ENCODE measurements at places on chromosomes 1 and 21.

DNA sequence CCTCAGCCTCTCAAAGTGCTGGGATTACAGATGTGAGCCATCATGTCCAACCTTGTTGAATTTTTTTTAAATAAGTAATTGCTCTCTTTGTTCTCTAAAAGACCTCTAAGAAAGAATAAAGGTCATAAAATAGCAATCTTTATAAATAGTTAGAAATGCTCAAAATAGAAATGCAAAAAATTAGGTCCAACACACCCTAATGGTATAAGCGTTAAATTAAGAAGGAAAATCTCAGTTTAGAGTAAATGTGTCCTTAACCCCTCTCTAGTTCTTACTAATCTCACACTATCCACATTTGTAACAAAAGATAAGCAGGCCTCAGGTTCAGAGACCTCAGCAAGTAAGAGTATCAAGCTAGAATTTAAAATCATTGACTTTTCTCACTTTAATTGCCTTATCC, 38.3 kb upstream of the GLIS1 start:
- DNase-seq, result no peak

GRCh38 chr1:243267914-243268653, 12.2 kb downstream of the SDCCAG8 start:
- no peak for DNase-seq

DNA sequence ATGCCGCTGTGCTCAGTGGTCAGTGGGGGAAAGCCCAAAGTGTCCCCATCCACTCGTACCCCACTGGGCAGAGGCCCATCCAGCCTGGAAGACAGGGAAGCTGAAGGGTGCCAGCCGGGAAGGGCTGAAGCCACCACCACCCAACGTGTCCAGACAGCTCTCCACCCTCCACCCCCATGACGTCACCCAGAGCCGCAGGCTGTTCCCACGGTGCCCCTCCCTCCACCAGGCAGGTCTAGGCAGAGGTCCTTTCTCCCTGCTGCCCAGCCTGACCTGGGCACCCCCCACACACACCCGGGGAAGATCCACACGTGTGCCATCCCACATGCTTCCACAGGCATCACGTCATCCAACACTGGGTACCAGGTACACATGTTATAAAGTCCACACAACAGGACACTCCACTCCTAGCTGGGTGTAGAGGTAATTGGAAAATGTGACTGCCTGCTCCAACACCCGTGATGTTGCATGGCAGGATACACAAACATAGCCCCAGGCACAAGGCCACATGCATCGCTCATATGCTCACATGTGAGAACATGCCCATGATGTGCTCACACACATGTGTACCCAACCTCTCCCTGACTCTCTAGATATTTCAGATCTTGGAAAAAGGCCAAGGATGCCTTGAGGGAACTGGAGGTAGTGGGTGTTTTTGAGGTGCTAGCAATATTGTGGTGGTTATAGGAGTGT, 5.1 kb upstream of the ARHGAP30 start:
- no peak for DNase-seq

DNA sequence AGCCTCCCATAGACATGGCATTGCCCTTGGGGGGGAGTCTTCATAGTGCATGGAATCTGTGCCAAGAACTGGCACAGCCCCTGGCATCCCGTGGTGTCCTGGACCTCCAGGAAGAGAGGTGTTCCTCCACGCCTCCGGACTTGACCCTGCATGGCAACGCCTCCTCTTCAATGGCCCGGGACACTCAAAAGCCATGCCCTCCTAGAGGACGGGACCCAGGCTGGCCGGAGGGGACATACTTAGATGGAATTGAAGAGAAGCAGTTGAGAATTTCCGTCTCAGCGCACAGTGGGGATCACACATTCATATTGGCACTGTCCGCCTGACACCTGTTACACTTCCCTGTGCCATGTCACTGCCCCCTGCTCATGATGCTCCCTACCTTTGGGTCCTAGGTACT, 38.4 kb upstream of the TENT5C start:
- no peak for DNase-seq

- DNase-seq, result no peak
Measured at GRCh38 chr1:39735731-39736130, 3.0 kb upstream of the PPIE start.

DNA sequence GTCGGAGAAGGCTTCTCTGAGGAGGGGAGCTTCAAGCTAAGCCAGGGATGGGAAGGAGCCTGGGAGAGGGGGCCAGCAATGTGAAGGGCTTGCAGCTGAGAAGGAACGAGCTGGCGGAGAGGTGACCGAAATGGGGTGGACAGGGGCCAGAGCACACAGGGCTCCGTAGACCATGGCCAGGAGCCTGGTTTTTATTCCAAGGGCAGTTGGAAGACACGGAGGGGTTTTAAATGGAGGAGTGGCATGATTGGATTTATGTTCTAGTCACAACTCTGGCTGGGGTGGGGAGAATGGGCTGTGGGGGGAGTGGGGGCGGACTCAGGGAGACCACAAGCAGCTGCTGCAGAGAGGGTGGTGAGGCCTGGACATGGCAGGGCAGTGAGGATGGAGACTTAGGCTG, 5.1 kb upstream of the EPS8L3 start:
- no peak for DNase-seq

DNA sequence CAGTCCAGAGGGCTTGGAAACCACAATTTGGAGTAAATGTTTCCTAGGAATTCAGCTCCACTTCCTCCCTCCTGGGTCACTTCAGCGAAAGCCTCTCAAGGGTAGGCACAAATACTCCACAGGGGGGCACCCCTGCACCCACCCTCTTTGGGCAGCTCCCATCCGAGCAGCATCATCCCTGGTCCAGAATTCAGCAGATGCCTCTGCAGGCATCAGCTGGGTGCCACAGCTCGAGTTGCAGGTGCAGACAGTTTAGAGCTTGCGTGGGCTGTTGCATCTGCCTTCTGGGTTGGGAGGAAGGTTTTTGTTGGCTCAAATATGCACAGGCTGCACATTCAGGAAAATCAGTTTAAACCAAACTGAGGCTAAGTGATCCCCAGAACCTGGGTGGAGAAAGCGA, 25.0 kb downstream of the KANK4 start:
- no peak for DNase-seq

DNA sequence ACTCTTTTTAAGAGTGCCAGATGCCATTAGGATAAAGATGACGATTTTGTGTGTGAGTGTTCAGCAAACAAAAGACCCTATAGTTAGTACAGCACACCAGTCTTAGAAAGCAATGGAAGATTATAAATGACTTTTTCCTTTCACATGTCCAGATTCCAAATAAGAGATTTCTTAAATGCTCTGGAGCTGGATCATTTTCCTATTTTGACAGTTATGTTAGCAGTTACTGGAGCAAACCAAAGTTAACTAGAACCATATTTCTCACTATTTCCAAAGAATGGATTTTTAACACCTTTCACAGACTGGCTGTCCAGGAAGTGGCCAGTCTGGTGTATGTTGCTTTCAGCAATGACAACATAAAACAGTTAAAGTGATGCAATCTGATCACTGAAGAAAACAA, 905.8 kb upstream of the ADGRL2 start:
- no peak for DNase-seq

DNA sequence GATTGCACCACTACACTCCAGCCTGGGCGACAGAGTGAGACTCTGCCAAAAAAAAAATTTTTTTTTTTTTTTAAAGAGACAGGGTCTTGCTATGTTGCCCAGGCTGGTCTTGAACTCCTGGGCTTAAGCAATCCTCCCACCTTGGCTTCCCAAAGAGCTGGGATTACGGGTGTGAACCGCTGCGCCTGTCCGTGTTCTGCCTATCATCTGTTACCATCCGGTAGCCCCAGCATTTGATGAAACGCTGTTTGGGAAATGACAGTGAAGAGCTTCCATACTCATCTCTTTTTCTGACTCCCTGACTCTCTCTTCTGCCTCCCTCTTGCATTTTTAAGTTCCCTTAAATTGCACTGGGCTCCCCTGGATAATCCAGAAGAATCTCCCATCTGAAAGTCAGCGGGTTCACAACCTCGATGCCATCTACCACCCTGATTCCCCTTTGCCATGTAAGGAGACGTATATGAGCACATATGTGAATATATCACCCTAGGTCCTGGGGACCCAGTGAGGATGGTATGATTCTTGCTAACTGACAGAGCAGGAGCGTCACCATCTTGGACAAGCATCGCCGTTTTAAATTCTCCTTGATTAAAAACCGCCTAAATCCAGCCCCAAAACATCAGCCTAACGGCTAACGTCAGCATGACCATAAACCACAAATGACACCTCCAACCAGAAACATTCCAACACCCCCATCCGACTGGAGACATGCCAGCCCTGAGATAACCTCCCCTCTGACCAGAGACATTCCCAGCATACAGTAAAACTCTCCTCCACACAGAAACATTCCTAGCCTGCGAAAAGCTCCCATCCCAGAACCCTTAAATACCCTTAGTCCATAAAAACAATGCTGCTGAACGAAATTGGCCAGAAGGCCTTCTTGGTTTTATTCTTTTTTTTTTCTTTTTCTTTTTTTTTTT, 12.4 kb downstream of the TNFRSF8 start:
- DNase-seq, result no peak

GRCh38 chr1:46424730-46425129, 30.6 kb downstream of the FAAH start:
- no peak for DNase-seq

GRCh38 chr1:3038113-3038551, 16.9 kb downstream of the ACTRT2 start:
- DNase-seq, result no peak

- DNase-seq, result no peak
Measured at GRCh38 chr1:210397252-210397651, 68.5 kb downstream of the HHAT start.

DNA sequence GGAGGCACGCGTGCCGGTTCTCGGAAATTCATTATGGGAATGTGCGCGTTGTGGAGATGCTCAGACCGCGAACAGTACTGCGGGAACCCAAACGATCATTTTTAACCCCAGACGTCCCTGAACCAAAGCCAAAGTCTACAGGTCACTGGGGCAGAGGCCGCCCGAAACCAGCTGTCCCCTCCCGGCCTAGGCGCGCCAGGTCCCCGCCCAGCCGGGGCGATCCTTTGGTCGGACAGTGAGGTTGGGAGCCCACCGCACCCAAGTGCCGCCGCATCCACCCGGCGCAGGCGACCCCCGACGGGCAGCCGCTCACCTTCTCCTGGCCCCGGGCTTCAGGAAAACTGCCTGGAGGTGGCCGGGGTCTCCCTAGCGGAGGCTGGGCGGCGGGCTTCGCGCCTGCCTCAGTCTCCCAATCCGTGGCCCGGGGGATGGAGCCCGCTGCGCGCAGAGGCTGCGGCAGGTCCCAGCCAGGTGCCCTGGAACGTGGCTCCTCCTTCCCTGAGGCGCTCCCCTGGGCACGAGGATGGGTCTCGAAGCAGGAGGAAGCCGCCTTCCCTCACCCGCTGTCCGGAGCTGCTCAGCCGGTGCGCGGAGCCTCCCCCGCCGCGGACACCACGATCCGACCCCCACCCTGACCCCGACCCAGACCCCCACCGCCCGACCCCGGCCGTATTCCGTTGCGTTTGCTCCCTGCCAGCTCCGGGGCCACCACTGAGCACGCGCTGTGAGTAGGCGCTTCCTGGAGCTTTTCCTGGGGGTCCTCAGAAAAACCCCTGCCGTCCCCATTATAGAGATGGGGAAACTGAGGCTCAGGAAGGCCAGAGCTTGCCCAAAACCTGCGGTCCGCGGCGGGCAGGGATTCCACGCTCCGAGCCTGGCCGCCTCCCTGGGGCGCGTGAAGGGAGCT, 8.1 kb upstream of the SLX9 start:
- no peak for DNase-seq

Measured in effector CD4-positive, alpha-beta T cell (primary cell).